ENCODE measurements at places on chromosomes 4 and X.

DNA sequence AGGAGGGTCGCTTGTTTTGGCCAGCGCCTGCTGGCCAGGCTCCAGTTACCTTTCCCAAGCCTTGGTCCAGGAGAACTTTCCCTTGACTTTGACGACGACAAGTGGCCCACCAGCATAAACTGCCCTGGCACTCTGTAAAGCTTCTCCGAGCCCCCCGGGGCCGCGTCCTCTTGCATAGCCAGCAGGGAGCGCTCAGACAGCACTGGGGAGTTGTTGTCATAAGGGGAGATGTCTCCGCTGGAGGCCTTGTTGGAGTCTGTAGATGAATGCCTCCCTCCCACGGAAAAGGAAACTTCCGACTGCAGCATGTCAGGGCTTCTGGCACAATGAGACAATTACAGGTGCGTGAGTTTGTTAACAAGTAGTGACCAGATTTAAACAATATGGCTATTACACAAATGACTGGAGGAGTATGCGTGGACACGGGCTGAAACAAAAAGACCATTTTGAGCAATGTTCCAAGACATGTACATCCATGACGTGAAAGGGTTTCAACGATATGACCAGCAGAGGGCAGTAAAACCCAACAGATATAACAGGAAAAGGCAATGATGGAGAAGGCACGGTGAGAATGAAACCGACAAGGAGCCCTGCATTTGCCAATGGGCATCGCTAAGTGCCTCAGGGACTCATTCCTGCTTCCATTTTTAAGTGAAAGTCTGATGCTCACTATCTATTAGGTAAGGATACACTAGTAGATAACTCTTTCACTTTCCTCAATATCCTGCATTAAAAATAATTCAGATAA is 33.0 kb downstream of the HCCS start:
- DNase-seq = peak; percentile 48

GRCh38 chr4:77201343-77201742 is 44.3 kb downstream of the CCNG2 start:
- DNase-seq = no peak

DNA sequence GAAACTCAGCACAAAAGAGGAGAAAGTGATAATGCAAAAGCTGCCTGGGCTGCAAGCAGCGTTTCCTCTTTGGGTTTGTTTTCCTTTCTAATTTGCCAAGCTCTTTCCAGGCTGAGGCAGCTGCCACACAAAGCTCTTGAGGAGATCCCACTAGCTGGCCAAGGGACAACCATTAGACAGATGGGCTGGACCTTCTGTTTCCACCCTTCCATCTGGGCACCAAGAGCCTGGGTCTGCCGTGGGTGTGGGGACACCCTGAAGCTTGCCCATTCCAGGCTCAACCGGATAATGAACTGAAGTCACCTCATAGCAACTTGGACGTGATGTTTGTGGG is 194.6 kb upstream of the C1QTNF7 start:
- no peak for DNase-seq

DNA sequence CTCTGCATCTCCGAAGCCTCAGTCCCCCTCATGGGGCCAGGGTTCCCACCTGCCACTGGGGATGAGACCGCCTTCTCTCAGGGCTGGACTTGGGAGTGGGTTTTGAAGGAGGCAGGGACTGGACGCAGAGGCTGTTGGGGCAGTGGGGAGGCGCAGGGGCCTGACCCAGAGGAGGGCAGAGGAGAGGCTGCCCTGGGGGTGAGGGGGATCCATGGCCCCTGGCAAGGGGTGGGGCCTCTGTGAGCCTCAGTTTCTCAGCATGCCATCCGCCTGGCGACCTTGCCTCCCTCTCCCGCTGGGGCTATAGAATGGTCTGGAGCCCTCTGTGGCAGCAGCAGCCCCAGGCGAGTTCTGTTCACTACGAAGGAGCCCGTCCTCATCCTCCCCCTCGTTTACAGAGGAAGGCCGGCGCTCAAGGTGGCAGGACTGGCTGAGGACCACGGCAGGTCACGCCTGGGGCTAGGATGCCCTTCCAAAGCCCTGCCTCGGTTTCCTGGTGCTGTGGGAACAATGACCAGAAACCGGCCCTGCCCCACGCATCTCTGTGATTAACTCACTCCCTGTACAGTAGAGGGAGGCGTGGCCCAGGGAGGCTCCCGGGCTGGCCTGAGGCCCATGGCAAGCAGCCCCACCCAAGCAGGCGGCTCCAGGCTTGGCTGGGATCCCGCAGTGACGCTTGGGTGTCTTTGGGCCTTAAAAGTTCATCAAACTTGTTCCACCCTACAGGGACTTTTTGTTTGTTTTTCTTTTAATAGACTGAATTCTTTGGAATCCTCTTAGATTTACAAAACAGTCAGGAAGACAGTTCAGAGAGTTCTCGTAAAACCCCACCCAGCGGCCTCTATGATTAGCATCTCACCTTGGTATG is 16.0 kb upstream of the SH3TC1 start:
- DNase-seq = peak; percentile 71

DNA sequence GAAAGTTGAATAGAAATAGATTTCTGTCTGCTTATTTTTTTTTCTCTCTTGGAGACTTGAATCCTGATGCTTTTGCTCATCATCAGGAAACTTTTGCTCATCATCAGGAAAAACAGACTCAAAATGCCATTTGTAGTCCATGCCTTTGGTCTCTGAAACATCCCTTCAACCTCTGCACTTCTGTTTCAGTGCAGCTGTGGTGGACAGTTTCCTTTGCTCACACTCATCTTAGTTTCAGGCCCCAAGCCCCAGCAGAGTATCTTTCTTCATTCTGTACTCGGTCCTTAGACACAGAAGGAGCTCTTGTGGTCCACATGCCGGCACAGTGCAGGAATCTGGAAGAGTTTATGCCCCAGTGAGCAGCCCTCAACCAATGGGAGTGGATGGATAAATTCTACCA is 337.9 kb downstream of the PPP3CA start:
- DNase-seq = no peak

All from AG09319 (cell line).